Fibroblast of skin of right biceps (primary cell): ENCODE measurements at places on chromosomes 16 and 17.

- no peak for DNase-seq
These were observed 6.2 kb downstream of the LDAF1 start for GRCh38 chr16:21164521-21165168.

DNA sequence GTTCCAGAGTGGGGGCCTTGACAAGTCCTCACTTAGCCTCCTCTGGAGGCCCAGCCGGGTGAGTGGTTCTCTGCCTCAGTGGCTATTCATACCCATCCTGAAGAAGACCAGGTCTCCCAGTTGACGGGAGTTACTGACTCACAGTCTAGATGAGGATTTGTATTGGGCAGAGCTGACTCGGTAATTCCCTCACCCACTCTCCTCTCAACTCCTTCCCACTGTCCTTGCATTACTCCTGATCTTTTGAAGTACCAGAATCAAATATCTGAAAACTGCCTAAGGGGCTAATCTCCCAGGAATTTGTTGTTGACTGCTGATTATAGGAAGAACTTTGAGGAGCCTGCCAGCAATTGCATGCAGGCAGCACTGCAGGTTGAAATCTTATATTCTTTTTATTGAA lies 14.2 kb downstream of the SAP30BP start:
- DNase-seq: no peak

- DNase-seq: no peak
These were observed 49.7 kb upstream of the ARL4D start for GRCh38 chr17:43349142-43349541.

GRCh38 chr17:72640415-72641165 lies 451.9 kb downstream of the SLC39A11 start:
- no peak for DNase-seq
